ENCODE measurements at places on chromosomes 12 and 14.

GRCh38 chr14:92676403-92677086 is 71.9 kb downstream of the LGMN start:
- no peak for DNase-seq

- DNase-seq, result no peak
Measured at GRCh38 chr12:94839347-94839746, 164.2 kb downstream of the NDUFA12 start.

DNA sequence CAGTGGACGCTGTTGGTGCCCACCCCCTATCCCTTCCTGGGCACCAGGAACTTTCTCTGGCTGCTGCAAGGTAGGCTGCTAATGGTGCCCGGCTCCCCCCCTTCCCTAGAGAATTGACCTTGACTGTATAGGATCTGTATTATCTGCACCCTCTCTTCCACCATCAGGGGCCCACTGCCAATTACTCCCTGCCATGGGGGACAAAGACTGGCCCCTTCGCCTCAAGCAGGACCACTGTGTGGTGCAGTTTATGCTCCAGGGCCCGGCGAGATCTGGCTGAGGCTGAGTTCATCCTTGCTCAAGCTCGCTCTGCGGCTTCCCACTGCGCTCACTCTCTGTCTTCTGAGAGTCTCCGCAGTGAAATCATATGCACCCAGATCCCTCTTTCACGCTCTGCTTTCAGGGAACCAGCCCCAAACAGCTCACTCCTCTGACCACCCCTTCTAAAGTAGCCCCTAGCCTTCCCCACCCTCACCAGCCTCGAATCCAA is 95.2 kb downstream of the LGMN start:
- no peak for DNase-seq

DNA sequence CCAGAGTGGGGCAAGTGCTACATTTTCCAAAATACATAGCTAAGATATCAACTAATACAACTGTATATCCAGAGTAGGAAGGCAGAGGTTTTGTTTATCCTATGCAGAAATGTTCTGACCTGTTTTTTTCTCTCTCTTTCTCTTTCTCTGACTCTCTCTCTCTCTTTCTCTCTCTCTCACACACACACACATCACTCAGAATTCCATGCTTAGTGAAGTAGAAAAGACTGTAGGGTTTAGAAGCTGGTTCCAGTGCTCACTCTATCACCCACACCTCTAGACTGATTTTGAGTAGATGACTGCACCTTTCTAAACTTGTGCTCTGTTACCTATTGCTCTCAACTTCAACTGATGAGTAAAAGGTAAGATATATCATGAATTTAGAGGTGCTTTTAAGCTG is 356.7 kb downstream of the LRIG3 start:
- DNase-seq, result no peak

DNA sequence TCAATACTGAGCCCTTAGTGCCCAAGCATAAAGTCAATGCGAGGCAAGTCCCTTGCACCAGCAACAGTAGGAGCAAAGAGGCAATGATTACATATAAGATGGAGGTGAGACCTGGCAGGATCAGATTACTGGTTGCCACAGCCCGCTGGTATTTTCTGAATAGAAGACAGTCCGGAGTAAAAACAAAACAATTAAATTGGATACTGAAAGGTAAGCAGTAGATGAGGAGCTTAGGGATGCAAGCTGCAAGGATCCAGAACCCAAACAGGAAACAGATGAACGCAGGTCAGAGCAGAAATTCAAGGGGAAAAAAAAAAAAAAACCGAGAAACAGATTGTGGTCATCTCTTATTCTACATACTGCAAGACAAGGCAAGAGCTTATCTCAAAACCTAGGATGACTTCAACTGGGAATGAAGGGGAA is 119.6 kb downstream of the MED13L start:
- no peak for DNase-seq

GRCh38 chr14:34161351-34162082 is 210.6 kb upstream of the EGLN3 start:
- no peak for DNase-seq

- no peak for DNase-seq
Measured at GRCh38 chr12:65307169-65307501, 28.7 kb downstream of the MSRB3 start.

DNA sequence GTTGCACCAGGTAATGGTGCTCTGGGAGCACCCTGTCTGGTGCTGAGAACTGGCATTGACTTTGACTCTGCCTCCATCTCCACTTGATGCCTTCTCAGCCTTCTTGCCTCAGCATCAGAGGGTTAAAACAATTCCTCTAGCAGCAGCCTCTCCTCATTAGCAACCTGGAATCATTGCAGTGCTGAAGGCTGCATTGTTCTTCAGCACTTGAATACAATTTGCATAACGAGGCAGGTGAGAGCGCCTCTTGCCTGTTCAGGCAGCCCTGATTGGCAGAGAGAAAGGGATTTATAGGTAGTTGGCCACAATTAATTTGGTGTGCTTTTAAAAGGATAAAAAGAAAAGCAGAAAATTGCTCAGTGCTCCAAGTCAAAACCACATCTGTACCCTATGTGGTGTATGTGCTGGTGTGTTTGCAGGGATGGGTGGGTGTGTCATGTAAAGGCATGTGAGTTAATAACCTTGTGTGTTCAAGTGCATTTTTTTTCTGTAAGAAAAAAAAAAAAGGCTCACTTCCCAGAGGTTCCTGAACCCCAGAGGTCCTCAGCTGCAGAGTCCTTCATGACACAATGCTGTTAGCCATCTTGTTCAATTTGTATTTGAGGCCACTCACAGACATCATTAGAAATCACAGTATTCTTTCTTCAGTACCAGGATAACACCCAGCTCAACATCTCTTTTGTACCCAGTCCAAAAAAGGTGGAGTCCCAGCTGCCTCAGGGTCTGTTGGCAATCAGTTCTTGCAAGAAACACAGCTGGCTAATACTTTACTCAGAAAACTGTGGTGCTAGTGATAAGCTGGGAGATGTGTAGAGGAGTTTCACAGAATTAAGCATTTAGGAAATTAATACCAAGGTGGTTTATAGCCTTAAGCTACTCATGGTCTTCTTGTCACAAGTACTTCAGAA is 385.6 kb downstream of the GRIN2B start:
- DNase-seq, result no peak

GRCh38 chr14:40139657-40140056 is 707.4 kb upstream of the FBXO33 start:
- no peak for DNase-seq

GRCh38 chr12:42589465-42590329 is at the start of gene PRICKLE1:
Gene PRICKLE1 (minus strand): TSS chr12:42589746. CDS start chr12:42472516, 117,230 bp downstream.
- no peak for DNase-seq

DNA sequence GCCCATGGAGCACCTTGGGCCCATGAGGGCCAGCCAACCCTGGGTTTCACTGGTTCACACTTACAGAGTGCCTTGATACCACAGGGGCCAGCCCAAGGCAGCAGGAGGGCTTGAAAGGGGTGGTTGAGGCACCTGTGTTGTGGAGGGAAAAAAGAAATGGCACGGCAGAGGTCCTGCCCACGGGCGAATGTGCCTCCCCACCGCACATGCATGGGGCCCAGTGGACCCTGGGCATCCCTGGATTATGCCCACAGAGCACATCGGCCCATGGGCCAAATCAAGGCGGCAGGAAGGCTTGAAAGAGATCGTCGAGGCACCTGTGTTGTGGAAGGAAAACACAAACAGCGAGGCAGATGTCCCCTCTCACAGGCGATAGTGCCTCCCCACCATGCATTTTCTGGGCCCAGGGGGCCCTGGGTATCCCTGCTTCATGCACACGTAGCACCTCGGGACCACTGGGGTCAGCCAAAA is 378.1 kb downstream of the ALG10 start:
- DNase-seq, result no peak

GRCh38 chr14:22929961-22930364 is 787 bp upstream of the PRMT5 start:
- DNase-seq, result no peak

DNA sequence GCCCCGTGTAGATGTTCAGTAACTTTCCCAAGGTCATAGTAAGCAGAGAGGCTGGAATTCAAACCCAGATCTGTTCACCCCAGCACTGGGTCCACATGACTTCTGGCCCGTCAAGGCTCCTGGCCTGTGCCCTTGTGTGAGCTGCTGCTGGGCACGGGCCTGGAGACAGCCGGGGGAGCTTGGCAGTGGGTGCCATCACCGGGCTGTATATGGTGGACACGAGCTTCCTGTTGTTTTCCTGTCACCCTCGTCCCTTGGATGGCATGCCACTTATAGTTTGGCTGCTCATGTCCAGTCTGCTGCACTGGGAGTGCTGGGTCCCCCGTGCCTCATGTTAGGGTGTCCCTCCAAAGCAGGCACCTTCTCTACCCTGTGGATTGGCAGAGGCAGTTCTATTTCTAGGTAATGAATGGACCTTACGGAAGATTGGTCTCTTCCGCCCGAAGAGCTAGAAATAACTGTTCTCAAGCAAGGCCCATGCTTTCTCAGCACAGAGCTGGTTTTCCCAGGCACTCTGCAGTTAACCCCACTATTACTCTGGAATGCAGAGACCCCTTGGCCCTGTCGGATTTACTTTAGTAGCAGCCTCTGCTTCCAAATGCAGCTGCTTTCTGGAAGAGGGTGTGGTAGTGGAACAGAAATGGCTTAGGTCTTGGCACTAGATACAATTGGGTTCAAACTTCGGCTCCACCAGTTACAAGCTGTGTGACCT is 44.3 kb downstream of the ELK3 start:
- no peak for DNase-seq

GRCh38 chr14:77641534-77642341 is 25.3 kb upstream of the SPTLC2 start:
- DNase-seq, result no peak

GRCh38 chr14:100146531-100147091 is 12.8 kb downstream of the DEGS2 start:
- peak; percentile 2 for DNase-seq

DNA sequence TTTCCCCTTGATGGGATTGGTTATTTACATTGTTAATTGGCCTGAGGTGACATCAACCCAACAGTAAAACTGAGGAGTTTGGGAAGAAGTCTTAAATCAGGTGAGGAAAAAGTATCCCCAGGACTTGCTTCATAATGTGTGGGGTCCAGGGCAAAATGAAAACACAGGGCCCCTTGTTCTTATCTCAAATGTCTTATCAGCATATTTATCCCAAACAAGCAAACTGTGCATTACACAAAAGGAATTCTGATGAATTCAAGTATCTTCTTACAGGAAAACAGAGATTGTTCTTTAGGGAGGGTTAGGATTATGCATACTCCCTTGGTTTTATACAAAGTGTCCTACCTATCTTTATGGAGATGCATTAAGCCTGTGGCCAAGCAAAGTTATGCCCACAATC is 178.4 kb downstream of the SPTSSA start:
- no peak for DNase-seq

DNA sequence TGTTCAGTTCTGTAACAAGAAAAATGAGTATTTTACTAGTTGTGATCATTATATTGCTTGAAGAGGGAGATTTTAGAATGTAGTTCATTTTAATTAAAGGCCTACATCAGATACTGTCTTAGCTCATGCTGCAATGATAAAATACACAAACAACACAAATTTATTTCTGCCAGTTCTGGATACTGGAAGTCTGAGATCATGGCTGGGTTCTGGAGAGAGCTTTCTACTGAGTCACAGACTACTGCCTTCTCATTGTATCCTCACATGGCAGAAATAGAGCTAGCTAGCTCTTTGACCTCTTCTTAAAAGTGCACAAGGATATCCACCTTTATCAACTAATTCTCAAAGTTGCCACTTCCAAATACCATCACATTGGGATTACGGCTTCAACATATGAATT is 53.8 kb downstream of the MIS18BP1 start:
- no peak for DNase-seq

- no peak for DNase-seq
Measured at GRCh38 chr12:6378709-6379472, 3.5 kb upstream of the SCNN1A start.

GRCh38 chr12:34344851-34345522 is 322.7 kb downstream of the ALG10 start:
- DNase-seq, result no peak

DNA sequence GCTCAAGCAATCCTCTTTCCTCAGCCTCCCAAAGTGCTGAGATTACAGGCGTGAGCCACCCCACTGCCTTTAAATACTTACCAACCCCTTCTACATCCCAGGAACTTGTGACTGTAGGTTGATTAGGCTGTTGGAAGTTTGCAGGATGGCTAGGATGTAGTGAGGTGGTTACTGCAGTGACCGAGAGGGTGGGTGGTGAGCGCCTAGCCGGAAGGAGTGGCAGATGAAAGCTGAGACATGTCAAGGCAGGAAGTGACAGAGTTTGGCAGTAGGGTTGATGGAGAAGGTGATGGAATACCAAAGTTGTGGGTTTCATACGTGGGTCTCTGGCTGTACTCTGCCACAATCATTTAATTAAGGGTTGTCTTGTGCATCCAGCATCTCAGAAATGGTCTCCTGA is 13.5 kb downstream of the B4GALNT3 start:
- DNase-seq, result no peak

DNA sequence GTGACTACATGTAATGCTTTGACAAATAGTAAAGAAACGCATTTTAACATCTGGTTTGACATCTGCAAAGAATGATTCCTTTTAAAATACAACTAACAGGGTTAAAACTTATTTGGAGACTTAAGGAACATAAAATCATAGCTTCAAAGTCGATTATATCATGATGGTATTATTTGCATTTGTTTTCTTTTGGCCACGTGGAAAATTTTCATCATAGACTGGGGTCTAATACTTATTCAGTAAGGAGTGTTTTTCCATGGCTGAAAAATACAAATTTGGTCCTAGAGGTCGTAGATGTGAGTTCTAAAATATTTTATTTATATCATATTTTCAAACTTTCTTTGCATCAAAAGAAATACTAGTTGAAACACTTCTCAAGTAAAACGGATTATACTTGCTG is 31.5 kb upstream of the LMNTD1 start:
- DNase-seq, result no peak

DNA sequence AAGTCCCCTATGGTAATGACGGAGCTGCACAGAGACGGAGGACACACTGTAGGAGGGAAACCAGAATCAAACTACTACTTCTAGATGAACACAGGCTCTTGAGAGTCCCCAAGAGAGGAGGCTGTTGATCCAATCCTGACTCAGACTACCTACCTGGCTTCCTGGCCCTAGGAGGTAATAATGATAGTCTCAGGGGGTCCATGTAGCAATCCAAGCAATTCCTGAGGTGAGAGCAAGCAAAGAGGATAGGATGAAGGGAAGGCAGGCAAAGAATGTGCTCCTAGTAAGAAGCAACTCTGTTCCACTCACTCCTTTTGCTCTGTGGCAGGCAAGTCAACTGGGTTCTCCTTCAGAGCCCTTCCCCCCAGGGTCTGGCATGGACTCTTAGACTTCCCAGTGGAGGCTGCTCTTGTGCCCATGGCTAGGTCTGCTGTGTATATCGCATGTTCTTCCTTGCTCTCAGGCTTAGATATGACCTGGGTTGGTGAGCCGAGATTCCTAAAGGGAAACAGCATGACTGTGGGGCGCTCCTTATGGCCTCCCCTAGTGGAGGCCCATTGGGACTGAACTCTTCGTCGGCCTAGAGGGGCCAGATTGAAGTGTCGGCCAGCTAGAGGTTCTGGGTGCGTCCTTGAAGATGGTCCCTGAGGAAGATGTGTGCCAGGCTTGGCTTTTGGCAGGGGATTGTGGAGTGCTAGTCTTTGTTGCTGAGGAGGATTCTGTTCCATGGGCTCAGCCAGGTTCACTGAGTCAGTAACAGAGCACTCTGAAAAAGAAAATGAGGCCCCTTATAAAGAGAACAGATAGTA is 2.1 kb downstream of the TINF2 start:
- DNase-seq, result no peak

- no peak for DNase-seq
Measured at GRCh38 chr12:68435816-68436215, 103.7 kb upstream of the MDM1 start.

GRCh38 chr12:50074936-50075807 is 10.0 kb upstream of the SMARCD1 start:
- no peak for DNase-seq

- DNase-seq, result no peak
Measured at GRCh38 chr12:112589275-112589674, 170.5 kb downstream of the PTPN11 start.

GRCh38 chr12:118424884-118425283 is 48.5 kb downstream of the SUDS3 start:
- DNase-seq, result no peak
